ENCODE measurements at places on chromosomes 3 and 15.

- peak; percentile 12 for DNase-seq
Measured at GRCh38 chr3:58667704-58668103, 1.1 kb upstream of the FAM3D start.

DNA sequence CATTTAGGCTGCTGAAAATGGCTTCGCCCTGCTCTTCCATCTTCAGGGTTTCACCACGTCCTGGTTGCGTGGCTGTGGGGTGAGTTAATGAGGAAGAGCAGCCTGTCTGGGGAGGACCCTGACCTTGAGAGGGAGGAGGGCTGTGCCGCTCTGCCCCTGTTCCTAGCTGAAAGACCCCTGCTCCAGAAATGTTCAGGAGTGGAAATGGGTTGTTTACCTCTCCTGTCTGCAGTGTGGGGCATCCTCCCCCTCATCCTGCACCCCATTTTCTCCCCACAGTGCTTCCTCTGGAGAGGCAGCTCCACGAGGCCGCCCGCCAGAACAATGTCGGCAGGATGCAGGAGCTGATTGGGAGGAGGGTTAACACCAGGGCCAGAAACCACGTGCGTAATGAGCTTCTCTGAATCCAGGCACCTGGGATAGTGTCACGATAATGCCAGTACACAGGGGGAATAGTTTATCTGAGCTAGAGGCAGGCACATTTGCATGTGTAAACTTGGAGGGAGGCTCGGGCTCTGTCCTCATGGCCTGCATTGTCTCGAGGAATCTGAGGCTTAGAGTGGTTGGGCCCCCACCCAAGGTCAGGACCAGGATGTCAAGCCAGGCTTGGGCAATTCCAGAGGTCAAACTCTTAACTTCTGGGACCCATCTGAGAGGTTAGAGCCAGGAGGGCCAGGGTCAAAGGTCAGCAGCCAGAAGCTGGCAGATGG is 4.0 kb downstream of the ANKDD1A start:
- DNase-seq = no peak

DNA sequence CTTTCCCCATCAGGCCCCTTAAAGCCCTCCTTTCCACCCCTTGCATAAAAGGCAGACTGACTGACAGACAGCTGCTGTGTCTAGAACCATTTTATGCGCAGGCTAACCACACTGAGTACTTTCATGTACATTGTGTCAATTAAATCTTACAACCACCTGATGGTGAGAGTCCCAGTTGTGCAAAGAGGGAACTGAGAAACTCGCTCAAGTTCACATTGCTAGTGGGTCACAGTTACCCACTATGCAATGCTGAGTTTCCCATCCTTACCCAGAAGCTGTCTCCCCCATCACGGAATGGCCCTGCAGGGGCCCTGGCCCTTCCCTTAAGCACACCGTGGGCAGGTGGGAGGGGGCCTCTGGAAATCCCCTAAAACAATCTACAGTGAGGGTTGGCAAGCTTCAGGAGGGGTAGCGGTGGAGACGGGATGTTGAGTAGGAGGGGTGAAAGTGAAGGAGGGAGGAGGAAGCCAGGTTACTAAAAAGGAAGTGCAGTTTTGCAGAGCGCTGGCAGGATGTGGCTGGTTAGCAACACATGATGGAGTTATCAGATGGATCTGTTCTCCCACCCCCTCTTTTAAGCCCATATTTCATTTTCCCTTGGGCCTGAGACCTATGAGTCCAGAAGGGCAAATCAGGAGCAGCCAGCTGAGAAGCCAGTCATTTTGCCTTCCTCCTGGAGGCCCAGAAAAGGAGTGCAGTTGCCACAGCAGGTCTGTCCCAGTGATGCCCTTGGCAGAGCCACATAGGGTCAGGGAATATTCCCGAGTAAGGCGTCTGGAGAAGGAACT is 30.0 kb downstream of the STARD5 start:
- DNase-seq = peak; percentile 81

GRCh38 chr3:38554127-38554827 is 58.1 kb downstream of the EXOG start:
- DNase-seq = peak; percentile 12

DNA sequence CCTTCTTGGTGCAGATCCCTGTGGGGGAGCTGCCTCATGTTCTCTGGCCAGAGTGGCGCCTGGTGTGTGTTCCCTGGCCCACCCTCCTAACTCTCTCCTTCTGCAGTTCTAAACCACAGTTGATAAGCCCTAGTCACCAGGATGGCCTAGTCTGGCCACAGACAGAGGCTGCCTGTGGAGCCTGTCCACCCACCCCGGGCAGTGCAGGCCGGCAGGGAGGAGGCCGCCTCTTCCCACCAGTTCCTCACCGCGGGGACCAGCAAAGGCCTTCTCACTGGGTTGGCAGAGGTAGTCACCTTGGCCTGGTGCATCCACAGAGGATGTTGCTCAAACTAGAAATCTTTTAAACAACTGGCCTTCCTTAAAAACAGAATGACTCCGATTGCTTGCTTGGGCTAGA is 276.4 kb upstream of the TTC14 start:
- no peak for DNase-seq

DNA sequence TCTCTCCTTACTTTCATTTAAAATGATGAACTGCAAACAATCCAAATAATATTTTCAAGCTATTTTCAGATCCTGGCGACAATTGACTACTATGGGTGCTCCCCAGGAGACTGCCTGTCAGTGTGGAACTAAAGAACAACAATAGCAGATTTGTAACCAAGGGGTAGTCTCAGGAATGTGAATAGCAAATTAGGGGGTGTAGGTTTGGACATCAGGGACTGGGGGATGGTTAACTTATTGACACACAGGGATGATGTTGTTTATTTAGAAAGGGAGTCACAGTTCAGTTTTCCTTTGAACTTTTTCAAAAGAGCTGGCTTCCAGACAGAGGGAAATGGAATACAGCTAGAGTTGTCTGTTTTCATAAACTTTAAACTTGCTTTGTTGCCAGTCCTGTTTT is 229.8 kb downstream of the LRTM1 start:
- no peak for DNase-seq

DNA sequence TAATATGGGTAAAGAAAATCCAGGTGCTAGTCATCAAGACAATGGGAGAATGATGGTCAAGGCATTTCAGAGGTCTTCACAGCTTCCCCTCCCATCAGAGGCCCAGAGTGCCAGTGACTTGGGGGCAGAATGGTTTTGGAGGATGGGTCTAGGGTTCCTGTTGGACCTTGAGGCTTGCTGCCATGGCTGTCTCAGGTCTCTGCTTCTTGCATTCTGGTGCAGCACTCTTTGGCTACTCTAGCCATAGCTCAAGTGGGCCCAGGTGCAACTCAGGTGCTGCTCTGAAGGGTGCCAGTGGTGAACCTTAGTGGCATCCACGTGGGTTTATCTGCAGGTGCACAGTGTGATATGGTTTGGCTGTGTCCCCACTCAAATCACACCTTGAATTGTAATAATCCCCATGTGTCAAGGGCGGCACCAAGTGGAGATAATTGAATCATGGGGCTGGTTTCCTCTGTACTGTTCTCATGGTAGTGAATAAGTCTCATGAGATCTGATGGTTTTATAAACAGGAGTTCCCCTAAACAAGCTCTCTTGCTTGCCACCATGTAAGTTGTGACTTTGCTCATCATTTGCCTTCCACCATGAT is 48.5 kb upstream of the PEX5L start:
- no peak for DNase-seq

DNA sequence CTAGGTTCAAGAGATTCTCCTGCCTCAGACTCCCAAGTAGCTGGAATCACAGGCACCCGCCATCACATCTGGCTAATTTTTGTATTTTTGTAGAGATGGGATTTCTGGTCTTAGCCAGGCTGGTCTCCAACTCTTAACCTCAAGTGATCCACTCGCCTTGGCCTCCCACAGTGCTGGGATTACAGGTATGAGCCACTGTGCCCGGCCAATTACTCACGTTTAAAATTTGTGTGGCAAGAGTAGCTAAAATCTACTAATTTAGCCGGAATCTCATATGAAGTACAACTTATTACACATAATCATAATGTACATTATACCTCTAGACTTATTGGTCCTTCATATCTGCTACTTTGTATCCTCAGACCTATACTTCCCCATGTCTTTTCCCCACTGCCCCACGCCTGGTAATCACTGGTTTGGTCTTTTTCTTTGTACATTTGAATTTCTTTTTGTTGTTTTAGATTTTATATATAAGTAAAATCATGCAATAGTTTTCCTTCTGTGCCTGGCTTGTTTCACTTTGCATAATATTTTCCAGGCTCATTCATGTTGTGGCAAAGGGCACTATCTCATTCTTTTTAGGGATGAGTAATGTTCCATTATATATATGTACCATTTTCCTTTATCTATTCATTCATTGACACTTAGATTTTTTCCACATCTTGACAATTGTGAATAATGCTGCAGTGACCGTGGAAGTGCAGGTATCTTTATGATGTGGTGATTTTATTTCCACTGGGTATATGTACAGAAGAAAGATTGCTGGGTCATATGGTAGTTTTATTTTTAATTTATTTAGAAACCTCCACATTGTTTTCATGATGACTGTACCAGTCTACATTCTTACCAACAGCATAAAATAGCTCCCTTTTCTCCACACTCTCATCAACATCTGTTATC is 605.0 kb upstream of the CBLB start:
- peak; percentile 68 for DNase-seq

DNA sequence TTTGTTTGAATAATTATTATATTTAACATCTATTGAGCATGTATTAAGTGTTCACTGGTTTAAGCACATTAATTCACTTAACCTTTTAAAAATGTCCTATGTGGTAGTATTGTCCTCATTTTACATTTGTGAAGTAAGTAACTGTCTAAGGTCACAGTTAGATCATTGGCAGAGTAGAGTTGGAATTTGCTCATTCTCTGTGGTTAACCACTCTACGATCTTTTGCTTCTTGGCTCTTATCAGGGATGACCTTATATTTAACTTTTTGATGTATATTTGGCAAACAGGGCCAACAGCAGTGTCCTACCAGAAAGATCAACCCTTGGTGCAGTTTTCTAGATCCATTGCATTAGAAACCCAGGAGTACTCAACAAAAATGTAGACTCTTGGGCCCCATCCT is 34.0 kb downstream of the PXK start:
- DNase-seq = no peak
